ENCODE measurements at places on chromosomes 13 and 19.

GRCh38 chr19:35317464-35318043, 11.4 kb upstream of the CD22 start:
- DNase-seq: no peak

- no peak for DNase-seq
Measured at GRCh38 chr13:98490195-98490836, 86.6 kb downstream of the STK24 start.

GRCh38 chr19:29371251-29372090, 154.3 kb upstream of the VSTM2B start:
- DNase-seq: no peak

- DNase-seq: no peak
Measured at GRCh38 chr13:48654511-48654910, 782 bp downstream of the CYSLTR2 start.

DNA sequence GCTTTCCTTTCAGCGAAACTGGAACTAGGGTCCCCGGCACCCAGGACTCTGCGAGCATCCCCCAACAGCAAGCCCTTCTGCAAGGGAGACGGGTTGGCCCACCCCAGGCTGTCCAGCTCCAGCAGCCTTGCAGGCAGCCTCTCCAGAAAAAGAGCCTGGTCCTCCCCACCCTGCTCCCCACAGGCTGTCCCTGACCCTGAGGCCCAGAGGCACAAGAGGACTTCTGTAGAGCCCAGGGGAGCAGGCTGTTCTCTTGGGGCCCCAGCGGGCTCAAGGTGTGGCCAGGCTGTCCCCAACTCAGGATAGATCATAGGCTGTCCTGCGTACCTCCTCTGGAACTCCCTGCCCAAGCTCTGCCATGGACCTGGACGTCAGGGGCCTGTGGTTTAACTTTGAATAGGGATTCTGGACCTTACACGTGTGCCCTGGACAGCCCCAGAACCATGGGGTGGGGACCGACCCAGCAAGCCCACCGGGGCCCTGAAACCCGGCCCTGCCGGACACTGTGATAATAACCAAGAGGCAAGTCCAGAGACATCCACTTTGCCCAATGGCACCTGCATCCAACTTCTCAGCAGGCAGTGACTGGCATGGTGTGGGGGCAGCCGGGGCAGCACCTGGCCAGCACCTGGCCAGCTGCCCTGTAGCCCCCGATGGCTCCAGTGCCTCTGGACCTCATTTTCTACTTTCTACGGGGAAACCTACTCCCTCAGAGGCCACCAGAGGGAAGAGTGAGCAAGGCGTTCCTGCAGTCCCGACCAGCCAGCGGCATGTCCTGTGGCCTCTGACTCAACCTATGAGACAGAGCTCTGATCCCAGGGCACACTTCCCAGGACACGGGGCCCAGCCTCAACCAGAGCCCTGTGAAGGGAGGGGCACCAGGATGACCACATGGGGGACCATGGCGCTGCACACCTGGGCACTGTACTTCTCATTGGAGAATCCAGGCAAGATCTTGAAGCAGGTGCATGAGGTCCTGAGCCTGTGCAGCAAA, 50.9 kb upstream of the TPM4 start:
- DNase-seq: no peak

DNA sequence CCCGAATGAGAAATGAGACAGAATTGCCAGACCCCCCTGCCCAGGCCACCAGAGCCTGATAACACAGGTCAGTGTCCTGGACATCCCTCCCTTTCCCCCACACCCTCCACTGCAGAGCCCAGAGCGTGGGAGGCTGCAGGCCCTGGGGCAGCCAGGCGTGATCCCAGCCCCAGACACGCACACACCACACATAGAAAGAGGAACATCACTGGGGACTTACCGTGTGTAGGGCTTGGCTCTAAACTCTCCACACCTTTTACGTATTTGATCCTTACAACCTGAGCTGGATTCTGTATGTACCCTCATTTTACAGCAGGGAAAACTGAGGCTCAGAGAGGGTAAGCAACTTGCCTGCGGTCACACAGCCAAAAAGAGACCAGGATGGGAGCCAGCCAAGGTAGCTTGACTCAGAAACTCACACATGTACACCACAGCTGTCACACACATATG, 334 bp upstream of the ANGPTL6 start:
- DNase-seq: no peak

DNA sequence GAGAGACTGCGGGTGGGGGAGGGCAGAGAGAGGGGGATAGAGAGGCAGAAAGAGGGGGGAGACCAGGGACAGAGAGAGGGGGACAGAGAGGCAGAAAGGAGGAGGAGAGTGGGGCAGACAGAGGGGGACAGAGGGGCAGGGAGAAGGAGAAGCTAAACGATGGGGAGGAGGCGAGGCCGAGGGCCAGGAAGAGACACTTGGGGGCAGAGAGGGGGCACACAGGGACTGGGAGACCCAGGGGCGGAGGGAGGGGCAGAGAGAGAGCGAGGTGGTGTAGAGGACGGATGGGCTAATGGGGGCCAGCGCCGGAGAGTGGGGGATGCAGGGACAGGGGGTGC, 666 bp downstream of the MEIS3 start:
- no peak for DNase-seq

- no peak for DNase-seq
Measured at GRCh38 chr13:78820541-78820940, 161.6 kb upstream of the OBI1 start.

GRCh38 chr13:32731576-32731975, 145.3 kb downstream of the PDS5B start:
- DNase-seq: no peak

GRCh38 chr19:51469162-51469561, 9.2 kb upstream of the CEACAM18 start:
- no peak for DNase-seq

- DNase-seq: no peak
Measured at GRCh38 chr19:17475541-17476115, 5.3 kb downstream of the SLC27A1 start.

GRCh38 chr13:45886466-45886865, 34.9 kb upstream of the SIAH3 start:
- no peak for DNase-seq

GRCh38 chr19:55080121-55080967, 4.7 kb downstream of the EPS8L1 start:
- peak; percentile 29 for DNase-seq

- no peak for DNase-seq
Measured at GRCh38 chr13:24618011-24618955, 61.9 kb upstream of the ATP12A start.

DNA sequence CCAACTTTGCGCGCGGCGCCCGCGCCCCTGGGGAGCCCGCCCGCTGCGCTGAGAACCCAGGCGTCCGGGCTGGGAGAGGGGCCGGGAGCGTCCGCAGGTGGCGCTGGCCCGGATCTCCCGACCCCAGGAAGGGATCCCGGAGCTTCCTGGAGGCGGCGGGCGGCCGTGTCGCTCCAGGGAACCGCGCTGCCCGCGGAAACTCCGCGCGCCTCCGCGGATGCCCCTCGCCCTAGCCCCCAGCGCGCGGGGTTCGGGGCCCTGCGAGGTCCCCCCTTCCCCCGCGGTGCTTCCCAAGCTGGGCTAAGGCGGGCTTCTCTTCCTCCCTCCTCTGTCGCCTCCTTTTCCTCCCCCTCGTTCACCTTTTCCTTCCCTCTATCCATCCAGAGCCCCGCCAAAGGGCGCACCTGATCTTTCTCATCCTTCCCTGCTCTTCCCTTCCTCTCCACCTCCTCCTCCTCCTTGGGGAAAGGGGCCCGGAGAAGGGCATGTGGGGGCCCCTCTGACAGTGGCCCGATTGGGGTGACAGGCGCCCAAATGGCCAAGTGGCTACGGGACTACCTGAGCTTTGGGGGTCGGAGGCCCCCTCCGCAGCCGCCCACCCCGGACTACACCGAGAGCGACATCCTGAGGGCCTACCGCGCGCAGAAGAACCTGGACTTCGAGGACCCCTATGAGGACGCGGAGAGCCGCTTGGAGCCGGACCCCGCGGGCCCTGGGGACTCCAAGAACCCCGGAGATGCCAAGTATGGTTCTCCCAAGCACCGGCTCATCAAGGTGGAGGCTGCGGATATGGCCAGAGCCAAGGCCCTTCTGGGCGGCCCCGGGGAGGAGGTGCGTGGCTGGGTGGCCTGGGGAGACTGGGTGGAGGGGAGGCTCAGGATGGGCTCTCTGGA, 710 bp downstream of the SHD start:
- no peak for DNase-seq

GRCh38 chr13:97849305-97849704, 104.2 kb upstream of the IPO5 start:
- DNase-seq: no peak

- no peak for DNase-seq
Measured at GRCh38 chr13:101399365-101399764, 16.9 kb downstream of the NALCN start.

DNA sequence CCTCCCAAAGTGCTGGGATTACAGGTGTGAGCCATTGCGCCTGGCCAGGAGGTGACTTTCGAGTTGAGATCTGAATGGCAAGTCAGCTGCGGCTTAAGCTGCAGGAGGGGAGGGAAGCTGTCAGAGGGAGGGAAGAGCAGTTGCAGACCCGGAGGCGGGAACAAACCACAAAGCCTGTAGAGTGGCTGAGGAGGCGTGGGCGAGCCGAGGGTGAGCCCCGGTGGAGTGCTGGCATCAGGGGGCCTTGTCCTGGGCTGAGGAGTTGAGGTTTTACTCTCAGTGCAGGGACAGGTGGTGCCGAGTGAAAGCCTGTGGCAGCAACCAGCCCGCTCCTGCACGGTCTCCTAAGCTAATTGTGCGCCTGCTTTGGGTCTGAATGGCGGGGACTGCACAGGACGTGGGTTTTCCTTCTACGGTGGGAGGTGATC, 24.2 kb downstream of the PPP1R37 start:
- no peak for DNase-seq

GRCh38 chr13:110559429-110559943, 2.0 kb downstream of the RAB20 start:
- DNase-seq: no peak

GRCh38 chr13:59946944-59947343, 216.8 kb downstream of the DIAPH3 start:
- no peak for DNase-seq

- DNase-seq: no peak
Measured at GRCh38 chr19:35949131-35949530, 13.0 kb downstream of the LRFN3 start.

DNA sequence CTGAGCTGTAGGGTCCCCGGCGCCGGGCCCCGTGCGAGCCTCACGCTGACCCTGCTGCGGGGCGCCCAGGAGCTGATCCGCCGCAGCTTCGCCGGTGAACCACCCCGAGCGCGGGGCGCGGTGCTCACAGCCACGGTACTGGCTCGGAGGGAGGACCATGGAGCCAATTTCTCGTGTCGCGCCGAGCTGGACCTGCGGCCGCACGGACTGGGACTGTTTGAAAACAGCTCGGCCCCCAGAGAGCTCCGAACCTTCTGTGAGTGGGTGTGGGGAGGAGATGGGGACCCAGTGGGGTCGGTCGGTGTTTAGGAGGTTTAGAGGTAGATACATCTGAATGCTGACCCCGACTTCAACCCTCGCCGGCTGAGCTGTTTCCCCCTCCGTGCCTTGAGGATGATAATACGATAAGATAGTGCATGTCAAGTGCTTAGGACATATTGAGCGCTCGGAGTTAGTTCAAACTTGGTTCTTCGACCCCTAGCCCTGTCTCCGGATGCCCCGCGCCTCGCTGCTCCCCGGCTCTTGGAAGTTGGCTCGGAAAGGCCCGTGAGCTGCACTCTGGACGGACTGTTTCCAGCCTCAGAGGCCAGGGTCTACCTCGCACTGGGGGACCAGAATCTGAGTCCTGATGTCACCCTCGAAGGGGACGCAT, 1.9 kb downstream of the ICAM5 start:
- no peak for DNase-seq

- no peak for DNase-seq
Measured at GRCh38 chr19:51771376-51772130, 10.6 kb downstream of the FPR2 start.

DNA sequence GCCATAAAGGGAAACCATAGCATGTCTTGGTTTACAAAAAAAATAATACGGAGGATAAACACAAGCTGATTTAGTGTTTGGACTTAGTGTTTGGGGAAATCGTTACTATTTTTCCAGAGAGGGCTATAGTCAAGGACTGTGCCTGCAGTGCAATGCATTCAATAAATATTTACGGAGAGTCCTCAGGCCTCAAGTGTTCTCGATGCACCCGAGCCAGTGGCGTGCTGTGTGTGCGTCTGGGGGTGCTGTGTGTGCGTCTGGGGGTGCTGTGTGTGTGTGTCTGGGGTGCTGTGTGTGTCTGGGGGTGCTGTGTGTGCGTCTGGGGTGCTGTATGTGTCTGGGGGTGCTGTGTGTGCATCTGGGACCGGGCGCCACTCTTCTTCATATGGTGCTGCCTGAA, 71.7 kb upstream of the GTF3A start:
- DNase-seq: no peak
